ENCODE measurements at places on chromosomes 1 and 21.

GRCh38 chr21:45330851-45331261, 43.2 kb upstream of the POFUT2 start:
- DNase-seq, result no peak

- peak; percentile 1 for DNase-seq
Measured at GRCh38 chr1:87334351-87335174, 5.9 kb downstream of the LMO4 start.

DNA sequence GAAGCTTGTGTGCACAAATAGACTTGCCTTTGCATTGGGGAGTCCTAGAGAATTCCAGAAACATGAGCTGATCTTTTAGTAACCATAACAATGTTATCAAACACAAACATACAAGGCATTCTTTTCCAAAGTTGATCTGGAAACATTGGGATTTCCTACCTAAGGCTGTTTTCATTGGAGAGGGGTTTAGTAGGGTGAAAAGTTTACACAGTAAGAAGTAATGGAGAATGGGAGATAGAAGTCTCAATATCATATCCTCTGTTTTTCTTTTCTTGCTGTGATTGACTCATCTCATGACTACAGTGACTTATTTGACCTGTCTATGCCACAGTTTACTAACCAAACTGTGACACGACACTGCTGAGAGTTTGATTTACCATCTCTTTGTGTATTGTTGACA, 65.6 kb upstream of the PLA2G4A start:
- no peak for DNase-seq

GRCh38 chr1:48610628-48611542, 138.9 kb upstream of the SPATA6 start:
- DNase-seq, result no peak

DNA sequence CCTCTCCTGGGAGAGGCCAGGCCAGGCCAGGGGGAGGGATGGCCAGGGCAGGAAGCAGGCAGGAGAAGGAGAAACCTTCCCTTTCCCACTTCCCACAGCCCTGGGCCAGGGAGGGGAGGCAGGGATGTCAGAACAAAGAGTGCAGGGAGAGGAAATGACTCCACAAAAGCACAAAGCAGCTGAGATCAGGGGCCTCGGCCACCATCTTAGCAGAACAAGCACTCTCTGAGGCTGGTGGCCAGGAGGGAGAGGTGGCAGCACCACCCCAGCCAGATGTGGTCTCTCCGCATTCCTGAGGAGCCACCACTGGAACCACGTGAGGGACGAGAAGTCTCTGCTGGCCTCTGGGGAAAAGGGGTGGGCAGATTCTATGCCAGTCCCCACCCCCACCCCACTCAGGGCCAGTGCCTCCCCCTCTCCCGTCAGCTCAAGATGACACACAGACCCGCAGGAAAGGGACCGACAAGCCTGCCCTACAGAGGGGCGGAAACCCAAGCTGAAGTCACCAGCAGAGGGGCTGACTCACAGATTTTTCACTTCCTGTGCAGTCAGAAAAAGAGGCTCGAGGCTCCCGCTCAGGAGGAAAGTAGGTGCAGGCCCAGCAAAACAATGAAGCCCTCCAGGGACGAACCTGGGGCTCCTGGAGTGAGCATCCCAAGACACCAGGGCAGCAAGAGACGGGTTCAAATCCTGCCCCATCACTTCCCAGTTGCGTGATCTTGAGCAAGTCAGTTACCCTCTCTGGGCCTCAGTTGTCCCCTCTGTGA, 24.1 kb upstream of the ALDH4A1 start:
- peak; percentile 66 for DNase-seq

GRCh38 chr1:153292740-153293479, 19.8 kb downstream of the PGLYRP3 start:
- no peak for DNase-seq

DNA sequence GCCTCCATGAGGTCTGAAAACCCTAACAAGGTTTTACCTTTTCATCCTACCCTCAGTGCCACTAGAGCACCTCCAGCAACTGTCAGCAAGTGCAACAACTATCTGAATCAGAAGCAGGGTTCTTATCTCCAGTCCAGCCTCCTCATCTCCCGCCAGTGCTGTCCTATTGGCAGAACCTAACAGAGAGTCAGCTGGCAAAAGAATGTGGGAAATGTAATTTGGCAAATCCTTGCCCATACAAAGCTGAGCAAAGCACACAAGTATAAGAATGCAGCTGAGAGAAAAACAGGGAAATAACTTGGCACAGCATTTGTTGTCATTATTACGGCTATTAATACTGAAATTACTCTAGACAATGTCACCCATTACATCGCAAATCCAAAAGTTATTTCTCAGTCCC, 124.2 kb downstream of the ATP6V1G3 start:
- no peak for DNase-seq

GRCh38 chr1:54069791-54070170, 16.4 kb downstream of the TCEANC2 start:
- DNase-seq, result no peak

DNA sequence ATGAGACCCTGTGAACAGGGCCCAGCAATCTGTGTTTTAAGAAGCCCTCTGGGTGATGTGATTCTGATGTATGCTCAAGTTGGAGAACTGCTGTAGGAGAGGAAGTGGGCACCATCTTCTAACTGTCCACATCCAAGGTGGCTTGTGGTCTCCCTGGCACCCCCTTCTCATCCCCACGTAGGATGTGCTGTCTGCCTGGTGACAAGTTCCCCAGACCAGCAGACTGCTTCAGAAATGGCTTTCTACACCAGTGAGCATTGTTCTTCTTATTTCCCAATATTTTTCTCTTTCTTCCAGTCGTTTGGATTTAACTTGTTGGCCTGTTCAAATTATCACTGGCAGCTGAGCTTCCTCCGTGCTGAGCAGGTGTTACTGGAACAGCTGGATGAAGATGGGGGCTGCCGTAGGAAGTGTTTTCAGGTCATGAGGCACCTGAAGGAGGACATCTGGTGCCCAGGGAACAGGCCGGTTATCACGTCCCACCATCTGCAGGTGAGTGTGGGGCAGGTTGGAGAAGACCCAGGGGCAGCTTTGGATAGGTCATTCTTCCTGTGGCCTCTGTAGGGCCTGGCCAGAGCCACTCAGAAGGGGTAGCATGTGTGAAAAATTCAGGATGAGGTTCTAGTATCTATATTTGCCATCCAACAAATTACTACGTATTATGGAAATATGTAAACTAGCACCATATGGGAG, 16.8 kb downstream of the MAB21L3 start:
- DNase-seq, result no peak

DNA sequence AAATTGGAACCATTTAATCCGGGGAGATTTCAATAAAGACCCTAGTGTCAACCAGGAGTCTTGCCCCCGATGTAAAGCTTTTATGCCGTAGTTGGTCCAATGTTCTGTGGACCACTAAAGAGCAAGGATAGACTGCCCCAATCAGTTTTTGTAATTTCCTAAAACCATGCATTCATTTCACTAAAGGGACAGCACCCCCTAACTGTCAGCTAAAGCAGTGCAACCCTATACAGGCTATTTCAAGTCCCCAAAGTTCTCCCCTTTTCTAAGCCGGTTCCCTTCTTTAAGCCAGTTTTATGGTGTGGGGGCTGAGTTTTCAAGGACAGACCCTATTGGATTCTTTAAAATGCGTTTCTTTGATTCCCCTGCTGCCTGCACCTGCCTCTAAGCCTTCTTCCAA, 12.7 kb upstream of the PDPN start:
- DNase-seq, result no peak

GRCh38 chr1:50959303-50959912, 659 bp downstream of the FAF1 start:
- no peak for DNase-seq

- no peak for DNase-seq
Measured at GRCh38 chr1:91511386-91511785, 10.7 kb downstream of the CDC7 start.

DNA sequence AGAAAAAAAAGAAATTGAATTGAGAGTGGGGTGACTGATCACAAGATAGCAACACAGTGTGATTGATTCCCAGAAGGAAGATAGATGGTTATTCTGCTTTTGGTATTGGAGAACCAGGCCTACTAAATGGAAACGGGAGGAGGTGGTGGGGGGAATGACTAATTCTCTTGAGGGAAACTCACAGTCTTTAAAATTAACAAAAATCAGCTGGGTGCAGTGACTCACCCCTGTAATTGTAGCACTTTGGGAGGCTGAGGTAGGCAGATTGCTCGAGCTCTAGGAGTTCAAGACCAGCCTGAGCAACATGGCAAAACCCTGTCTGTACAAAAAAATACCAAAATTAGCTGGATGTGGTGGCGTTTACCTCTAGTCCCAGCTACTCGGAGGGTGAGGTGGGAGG, 134.6 kb upstream of the PDE4B start:
- no peak for DNase-seq

DNA sequence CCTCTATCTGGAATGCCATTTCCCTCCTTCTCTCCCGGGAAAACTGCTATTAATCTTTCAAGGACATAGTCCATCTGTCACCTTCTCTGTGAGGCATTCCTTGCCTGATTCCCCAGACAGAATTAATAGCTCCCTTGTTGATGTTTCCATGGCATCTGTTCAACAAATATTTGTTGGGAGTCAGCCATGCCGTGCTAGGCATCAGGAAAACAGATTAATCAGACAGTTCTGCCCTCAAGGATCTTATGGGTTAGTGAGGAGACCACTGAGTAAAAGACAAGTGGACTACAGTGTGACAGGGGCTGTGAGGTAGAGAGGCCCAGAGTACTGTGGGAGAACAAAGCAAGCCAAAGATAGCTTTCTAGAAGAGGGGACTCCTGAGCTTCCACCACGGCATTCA, 11.4 kb upstream of the MAGOH start:
- no peak for DNase-seq

All from activated CD8-positive, alpha-beta memory T cell treated with anti-CD3 and anti-CD28 coated beads for 1 hour (primary cell).